ENCODE measurements at places on chromosomes 2 and 18.

DNA sequence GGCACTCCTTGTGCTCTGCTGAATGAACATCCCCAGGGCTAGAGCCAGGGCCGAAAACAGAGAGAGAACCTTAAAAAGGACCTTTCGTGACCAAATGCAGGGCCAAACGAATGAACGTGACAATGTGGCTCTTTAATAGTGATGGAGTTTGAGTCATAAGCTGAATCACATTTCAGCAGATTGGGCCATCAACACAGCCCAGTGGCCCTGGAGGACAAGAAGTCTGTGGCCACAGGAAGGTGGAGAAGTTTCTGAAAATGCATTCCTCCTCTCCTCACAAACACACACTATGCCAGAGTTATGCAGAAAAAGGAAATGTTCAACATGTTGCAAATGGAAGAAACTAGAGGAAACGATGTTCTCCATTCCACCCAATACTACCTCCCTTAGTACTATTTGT lies 415.8 kb downstream of the HRH4 start:
- DNase-seq: no peak

DNA sequence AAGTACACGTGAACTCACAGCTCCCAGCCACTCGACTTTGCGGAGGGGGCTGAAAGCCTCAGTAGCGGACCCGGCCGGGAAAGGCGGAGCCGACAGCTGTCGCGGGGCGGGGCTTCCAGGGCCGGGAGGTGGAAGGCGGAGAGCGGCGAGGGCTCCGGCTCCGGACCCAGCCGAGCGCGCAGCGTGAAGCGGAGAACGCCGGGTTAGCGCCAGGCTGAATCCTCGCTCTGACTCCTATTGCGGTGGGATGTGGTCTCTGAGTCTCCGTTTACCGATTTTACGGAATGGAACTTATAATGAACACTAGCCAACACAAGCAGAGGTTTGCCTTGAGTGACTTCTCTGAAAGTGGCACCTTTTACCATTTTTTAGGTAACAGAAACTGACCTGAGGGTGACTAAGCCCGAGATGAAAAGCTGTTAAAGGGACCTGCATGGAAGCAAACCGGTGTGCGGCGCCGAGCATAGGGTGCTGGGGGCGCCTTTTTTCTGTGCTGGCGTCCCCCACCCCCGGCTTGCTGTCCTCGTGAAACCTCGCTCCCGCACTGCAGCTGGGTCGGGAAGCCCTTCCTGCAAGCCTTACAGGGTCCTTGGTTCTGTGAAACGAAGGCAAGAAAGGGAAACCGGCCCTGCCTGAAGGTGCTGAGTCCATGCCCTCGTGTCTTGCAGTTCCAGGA lies 72.9 kb downstream of the EN1 start:
- DNase-seq: peak; percentile 18

DNA sequence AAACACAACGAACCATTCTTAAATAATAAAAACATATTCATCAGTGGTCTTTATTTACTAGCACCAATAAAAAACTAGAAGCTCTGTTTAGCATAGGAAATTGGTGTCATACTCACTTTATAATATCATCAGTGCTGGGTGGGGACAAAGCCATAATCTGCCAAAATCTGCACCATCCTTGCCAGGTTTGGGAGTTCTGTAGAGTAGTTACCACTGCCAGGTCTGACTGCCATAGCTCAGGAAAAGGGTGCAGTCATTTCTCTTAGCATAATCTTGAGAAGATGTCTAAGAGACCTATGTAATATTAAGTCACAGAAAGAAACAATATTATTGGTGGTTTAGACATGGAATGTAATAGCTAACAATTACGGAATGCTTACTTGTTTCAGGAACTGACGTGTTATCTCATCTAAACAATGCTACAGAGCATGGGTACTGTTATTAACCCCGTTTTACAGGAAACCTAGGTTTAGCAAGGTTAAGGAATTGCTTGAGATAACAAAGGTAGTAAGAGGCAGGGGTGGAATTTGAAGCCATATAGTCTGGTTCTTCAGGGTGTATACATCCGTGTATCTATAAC lies 1.6 kb upstream of the MARCHF7 start:
- no peak for DNase-seq

DNA sequence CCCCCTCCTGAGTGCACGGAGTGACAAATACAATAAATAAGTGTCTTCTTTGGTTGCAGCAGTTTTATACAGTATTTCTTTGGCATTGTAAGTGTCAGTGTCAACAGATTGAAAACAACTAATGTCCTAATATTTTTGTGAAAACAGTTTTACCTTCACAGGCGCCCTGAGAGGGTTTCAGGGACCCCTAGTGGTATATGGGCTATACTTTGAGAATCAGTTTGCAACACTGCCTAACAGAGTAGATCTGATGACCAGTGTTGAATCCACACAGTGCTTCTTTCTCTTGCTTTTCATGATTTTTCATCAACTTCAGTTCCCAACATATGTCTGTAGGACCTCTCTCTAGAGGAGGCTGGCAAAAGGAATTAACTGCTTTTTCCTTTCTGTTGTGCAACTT lies 162.2 kb downstream of the PRPF40A start:
- no peak for DNase-seq

DNA sequence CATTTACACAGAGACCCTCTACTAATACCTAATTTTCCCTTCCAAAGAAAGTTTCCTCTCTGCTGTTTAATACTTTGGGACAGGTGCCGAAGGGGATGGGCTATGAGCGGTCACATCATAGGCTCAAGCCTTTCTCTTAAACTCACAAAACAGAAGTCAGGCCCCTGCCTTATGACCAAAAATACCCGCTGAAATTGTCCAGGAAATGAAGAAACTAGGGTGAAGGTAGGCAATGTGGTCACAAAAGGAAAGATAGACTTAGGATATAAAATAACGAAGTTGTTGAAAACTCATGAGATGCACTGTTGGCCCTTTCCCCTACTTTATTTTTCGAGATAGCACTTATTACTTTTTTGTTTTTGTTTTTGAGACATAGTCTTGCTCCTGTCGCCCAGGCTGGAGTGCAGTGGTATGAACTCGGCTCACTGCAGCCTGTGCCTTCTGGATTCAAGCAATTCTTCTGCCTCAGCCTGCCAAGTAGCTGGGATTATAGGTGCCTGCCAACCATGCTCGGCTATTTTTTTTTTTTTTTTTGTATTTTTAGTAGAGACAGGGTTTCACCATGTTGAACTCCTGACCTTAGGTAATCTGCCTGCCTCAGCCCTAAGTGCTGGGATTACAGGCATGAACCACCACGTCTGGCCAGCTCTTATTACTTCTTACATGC lies 16.3 kb downstream of the SLC8A1 start:
- no peak for DNase-seq

- DNase-seq: no peak
Measured at GRCh38 chr2:239597216-239597615, 196.4 kb upstream of the HDAC4 start.

- no peak for DNase-seq
Measured at GRCh38 chr2:149735237-149735958, 147.8 kb upstream of the MMADHC start.

GRCh38 chr2:237210763-237211162 lies 125.1 kb downstream of the COPS8 start:
- no peak for DNase-seq

DNA sequence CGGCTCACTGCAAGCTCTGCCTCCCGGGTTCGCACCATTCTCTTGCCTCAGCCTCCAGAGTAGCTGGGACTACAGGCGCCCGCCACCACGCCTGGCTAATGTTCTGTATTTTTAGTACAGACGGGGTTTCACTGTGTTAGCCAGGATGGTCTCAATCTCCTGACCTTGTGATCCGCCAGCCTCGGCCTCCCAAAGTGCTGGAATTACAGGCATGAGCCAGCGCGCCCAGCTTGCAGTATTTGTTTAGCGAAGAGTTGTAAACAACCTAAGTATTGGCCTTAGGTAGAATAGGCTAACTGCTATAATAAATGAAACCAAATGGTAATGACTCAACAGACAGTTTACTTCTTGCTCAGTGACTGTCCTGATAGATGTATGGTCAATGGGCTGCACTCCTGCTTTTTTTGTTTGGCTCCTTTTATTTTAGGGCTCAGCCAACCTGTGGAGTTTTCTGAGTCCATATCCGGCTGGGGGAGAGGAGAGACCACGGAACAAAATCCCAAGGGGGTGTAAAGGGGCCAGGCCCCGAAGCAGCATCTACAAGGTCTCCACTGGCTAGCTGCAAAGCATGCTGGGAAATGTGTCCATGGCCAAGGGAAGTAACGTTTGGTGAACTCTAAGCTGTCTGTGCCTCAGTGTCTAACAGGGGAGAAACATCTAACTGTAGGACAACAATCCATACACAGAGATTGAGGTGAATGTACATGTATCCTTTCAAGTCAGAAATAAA lies 841.0 kb upstream of the ID2 start:
- no peak for DNase-seq

DNA sequence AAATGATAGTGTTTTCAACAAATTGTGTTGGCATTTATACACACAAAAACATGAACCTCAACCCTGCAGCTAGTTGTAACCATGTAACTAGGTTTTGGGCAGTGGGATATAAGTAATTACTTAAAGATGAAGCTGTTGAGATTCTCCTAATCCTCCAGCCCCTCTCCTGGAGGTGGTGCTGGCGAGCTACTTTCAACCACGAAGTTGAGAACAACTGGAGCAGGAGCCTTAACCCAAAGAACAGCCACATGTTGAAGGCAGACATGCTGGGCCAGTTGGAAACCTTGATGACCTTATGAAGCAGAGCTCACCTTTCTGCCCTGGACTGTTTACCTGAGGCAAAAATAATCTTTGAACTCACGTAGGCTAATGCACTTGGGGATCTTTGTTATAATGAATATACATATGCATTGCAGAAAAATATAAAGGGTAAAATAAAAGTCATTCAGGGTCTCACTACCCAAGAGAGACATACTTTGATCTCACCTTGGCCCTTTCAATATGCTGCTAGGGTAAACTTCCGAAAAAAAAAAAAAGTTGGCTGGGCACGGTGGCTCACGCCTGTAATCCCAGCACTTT lies 89.6 kb upstream of the NPAS2 start:
- DNase-seq: peak; percentile 43
